ENCODE measurements at places on chromosomes 7 and 10. TPM values are rescaled to one million over a fixed set of nuclear protein-coding genes. Genes with fewer than 3 reads are reported as not detected.

Gene TACC2
- not detected for total RNA-seq

Gene CALCR
- total RNA-seq, result not detected

Gene ASB15
- total RNA-seq, result not detected

Gene MYOZ1
- not detected for total RNA-seq

All from CD4-positive, CD25-positive, alpha-beta regulatory T cell (primary cell).